CD4-positive, alpha-beta T cell treated with Interleukin-2 at 100 ng/mL for 4 hours (primary cell): ENCODE measurements at places on chromosomes 2 and 18.

DNA sequence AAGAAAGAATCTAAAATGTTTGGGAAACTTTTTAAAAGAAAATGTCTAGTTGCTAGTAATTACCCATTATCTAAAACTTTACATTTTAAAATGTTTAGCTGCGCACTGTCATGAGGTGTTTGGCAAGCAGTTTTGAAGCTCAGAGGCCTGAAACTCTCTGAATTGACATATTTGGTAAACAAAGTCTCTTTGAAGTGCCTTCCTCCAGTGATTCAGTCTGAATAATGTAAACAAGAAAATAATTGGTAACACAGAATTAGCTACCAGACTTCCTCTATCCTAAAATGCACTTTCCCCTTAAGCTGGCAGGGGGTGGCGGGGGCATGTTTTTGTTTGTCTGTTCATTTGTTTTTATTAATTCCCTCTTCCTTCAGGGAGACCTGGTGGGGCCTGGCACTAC is 61.4 kb downstream of the WDR75 start:
- DNase-seq = no peak

DNA sequence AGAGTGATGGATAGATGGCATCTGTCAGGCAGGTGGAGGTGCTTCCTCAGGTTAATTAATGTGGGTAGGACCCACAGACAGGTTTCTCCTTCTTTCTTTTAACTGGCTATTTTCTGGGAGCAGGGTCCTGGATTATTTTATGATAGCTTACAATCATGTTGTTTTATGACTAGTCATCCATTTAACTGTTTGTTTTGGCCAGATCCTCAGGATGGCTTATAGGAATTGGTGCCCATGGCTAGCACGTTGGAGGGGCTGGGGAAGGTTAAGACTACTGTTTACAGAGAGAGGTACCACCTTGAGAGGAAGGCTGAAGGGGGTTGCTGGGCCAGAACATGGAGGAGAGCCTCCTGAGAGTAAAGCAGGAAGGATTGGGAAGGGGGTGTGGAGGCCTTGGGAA is 78.0 kb upstream of the MGAT5 start:
- no peak for DNase-seq

- no peak for DNase-seq
These were observed 784 bp downstream of the WDR33 start for GRCh38 chr2:127810156-127810618.

DNA sequence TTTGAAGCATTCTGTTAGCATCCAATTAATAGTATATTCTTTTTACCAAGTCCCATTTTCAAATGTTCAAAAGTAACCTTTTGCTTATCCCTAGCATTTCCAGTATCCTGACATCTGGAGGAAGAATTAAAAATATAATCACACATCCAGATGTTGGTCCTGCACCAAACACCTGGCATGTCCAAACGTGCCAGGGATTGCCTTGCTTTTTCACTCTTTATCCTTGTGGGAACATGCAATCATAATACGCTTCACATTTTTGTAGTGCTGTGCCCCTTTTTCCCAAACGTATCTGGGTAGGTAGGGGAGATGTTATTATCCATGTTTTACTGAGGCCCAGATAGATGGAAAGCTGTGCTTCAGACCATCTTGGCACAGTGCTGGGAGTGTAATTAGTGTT is 133.0 kb downstream of the TPGS2 start:
- DNase-seq = no peak

DNA sequence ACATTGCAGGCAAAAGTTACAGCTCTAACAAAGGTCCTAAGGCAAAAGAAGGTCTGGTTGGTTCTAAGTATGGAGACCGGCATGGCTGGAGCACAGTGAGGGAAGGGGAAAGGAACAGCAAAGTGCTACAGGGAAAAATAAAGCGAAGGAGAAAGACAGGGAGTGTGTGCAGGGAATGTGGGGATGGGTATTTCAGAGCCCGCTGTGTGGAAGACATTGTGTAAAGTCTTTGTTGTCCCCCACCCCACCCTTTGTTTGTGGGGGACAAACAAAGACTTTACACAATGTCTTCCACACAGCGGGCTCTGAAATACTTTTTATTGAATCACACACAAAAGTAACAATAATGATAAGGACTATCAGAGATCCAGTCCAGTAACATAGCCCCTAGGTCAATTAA is 28.9 kb upstream of the C2orf15 start:
- DNase-seq = no peak

DNA sequence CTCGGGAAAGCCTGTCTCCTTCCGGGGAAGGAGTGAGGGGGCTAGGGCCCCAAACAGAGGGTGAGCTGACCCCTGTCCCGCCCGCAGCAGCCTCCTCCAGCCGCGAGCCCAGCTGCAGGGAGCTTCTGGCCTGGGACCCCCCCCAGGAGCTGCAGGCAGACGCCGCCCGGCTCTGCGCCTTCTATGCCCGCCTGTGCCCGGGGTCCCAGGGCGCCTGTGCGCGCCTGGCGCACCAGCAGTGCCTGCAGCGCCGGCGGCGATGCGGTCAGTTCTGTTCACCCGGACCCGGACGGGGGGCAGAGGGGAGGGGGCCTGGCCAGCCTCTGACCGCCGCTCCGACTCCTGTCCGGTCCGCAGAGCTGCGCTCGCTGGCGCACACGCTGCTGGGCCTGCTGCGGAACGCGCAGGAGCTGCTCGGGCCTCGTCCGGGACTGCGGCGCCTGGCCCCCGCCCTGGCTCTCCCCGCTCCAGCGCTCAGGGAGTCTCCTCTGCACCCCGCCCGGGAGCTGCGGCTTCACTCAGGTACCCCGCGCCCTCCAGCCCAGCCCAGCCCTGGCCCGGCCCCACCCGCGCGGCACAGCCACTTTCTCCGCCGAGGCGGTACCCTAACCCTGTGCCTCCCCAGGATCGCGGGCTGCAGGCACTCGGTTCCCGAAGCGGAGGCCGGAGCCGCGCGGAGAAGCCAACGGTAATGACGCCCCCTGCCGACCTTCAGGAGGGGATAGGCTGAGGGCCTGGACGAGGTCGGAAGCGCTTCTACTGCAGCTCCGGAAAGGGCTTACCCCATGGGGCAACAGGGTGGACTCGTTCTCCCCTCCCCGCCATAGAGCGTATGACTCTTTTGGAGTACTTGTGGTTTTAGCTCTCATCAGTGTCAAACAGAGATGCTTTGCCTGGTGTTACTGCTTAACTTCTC is 2.0 kb upstream of the CHRND start:
- DNase-seq = no peak

DNA sequence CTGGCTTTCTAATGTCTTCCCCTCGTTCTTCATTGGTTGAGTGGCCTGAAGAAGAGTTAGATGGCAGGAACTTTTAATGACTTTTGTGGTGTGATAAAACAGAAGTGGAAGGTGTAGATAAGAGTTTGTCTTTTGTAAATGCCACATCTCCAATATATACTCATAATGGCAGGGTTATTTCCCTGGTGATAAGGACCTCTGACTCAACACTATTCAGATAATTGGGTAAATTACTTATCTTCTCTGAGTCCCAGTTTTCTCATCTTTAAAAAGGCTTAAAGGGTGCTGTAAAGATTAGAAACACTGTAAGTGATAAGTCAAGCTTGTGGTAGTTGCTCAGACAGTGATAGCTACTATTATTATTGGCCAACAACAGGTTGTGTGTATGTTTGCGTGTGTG is 9.5 kb downstream of the KLHL14 start:
- DNase-seq = no peak

GRCh38 chr2:136122661-136123060 is 4.7 kb upstream of the CXCR4 start:
- DNase-seq = no peak

DNA sequence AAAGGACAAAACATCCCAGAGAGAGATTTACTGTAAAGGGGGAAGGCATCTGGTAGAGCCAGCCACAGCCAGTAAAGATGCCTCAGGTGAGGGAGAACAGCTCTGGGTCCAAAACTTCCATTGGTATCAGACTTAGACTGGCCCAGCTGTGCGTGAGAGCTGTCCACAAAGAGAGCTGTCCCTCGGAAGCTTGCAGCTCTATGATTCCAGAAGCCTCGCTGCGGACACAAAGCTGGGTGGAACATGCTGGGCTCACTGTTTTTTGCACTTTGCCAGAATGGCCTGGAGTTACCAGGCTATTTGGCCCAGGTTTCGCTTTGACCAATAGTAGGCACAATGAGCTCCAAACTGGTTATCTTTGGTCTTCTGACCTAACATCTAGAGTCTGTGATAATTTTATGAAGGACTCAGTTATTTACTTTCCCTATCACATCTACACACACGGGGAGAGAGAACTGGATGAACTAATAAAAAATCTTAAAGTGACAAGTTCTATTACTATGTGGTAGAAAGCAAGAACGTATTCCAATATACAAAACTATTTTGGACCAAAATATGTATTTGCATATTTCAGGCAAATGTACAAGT is 101.9 kb downstream of the DNER start:
- no peak for DNase-seq

GRCh38 chr2:137896467-137896866 is 67.8 kb upstream of the HNMT start:
- DNase-seq = no peak

- no peak for DNase-seq
These were observed 98.2 kb downstream of the EIPR1 start for GRCh38 chr2:3279236-3279960.

DNA sequence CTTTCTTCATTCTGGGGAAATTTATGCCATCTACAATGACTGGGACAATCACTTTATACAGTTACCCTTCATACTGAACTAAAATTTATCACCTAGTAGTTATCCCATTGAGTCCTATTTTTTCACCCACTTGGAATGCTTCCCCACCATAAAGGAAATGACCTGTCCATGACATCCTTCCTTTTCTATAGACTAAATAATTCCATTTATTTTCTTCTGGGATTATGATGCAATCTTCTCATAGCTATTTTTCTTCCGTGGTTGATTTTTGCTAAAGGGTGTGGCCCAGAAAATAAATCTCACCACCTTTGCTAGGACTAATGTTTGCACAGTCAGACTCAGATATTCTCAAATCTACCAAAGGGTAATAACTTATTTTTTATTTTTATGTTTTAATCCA is 186.1 kb upstream of the NRXN1 start:
- DNase-seq = no peak

DNA sequence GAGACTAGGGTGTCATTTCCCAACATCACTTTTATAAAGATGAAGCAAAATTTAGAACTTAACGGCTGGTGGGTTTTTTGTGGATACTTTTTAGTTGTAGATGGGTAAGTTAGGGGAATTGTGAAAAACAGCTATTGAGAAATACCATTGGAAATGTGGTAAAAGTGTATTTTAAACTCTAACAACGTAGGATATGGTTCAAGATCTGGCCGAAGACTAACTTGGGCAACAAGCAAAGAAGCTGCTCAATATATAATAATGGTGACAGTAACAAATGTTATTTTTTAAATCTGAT is 1.6 kb downstream of the DNAH7 start:
- DNase-seq = no peak

DNA sequence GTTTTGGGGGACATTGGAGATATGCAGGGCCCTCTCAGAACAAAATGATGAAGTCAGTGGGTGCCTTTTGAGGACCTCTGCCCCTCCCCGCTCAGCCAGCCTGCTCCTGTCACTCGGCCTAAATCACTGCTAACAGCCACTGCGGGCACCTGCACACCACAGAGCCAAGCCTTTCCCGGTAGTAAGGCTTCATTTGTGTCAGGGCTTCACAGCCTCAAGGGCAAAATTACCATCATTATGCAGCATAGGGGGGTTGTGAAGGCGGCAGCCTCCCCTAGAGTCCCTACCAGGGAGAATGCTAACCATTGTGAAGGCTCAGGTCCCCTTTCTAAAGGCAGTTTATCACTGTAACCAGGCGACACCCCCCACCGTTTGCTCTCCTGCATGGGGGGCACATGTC is 519.8 kb upstream of the MYT1L start:
- no peak for DNase-seq

- no peak for DNase-seq
These were observed 172.5 kb upstream of the RAB6C start for GRCh38 chr2:129806990-129807389.
